Prostate gland (tissue), 2 donors: ENCODE measurements at places on chromosomes 4 and X. TPM values are rescaled to one million over a fixed set of nuclear protein-coding genes. Genes with fewer than 3 reads are reported as not detected.

GRCh38 chrX:30777575-30777974, 111.5 kb downstream of the TAB3 start:
- no peaks in the 10 kb centered on the region for H3K27me3 ChIP-seq
- H3K4me3 ChIP-seq, result no peak overlapping the region
- H3K36me3 ChIP-seq, result no peaks in the 10 kb centered on the region
- H3K4me1 ChIP-seq, result no peaks in the 10 kb centered on the region

GRCh38 chr4:188660796-188661195, 521.6 kb downstream of the TRIML1 start:
- no peaks in the 10 kb centered on the region for H3K4me1 ChIP-seq
- H3K4me3 ChIP-seq, result no peak overlapping the region
- no peak for DNase-seq
- no peaks in the 10 kb centered on the region for H3K27me3 ChIP-seq
- H3K27ac ChIP-seq, result no peak overlapping the region

DNA sequence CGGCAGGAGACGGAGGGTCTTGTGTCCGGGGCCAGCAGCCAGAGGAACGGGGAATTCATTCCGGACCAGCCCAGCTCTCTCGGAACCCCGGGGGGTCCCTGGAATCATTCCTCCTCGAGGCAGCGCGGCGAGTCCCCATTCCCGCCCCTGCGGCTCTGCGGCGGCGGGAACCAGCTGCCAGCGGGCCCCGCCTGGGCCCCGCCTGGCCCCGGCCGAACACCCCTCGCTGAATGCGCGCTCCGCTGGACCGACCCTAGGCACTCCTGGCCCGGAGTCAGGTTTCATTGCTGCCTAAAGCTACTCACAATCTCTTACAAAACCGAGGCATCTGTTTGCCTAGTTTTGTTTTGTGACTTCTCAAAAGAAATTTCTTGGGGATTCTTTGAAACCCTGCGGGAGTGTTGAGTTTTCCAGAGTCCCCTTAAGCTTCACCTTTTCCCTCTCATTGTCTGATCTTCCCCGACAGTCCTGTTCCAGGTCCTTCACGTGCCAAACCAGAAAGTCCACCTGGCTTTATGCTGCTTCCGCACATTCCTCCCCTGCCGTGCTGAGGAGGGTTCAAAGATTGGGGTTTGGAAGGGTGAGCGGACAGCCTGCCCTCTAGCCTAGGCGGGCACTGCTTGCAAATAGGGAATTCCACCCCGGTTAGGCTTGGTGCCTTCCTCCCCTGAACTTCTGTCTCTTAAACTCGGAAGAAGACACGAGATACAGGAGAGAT, 789 bp downstream of the ARHGAP10 start:
- no peak for DNase-seq
- H3K4me1 ChIP-seq, result peaks cover 2% of the 10 kb centered on the region
- H3K36me3 ChIP-seq, result no peaks in the 10 kb centered on the region

DNA sequence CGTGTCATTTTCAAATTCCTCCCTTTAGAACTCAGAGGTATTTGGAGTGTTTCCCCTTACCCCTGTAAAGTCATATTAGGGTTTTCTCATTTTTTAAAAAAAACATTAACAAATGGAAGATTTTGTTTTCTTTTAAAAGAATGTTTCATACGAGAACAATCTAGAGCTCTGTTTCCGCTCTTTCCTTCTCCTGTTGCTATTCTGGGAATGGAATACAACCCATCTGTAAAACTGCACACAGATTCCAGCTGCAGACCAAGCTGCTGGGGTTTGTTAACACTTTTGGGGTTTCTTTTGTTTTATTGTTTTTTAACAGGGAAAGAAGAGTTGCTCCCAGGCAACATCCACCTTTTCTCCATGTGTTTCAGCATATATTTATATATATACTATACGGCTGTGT, 61.3 kb downstream of the HCCS start:
- no peak overlapping the region for H3K27ac ChIP-seq
- no peaks in the 10 kb centered on the region for H3K27me3 ChIP-seq
- H3K4me3 ChIP-seq, result no peak overlapping the region
- no peak for DNase-seq
- no peaks in the 10 kb centered on the region for H3K4me1 ChIP-seq

DNA sequence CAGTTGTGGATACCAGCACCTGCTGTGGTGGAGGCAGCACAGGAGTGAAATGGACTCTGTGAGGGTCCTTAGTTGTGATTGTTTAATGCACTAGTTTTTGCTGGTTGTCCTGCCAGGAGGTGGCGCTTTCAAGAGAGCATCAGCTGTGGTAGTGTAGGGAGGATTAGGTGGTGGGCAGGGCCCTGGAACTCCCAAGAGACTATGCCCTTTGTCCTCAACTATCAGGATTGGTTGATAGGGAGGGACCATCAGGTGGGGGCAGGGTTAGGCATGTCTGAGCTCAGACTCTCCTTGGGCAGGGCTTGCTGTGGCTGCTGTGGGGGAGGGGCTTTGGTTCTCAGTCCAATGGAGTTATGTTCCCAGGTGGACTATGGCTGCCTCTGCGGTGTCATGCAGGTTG, 121.9 kb downstream of the RRAGB start:
- no peaks in the 10 kb centered on the region for H3K4me1 ChIP-seq
- no peak overlapping the region for H3K27ac ChIP-seq
- H3K27me3 ChIP-seq, result no peaks in the 10 kb centered on the region
- no peak overlapping the region for H3K4me3 ChIP-seq

- H3K4me1 ChIP-seq, result no peaks in the 10 kb centered on the region
- no peak for DNase-seq
- H3K36me3 ChIP-seq, result no peaks in the 10 kb centered on the region
- no peak overlapping the region for H3K4me3 ChIP-seq
- H3K27me3 ChIP-seq, result no peaks in the 10 kb centered on the region
Observed at GRCh38 chr4:114423582-114423981, 175.0 kb upstream of the UGT8 start.

DNA sequence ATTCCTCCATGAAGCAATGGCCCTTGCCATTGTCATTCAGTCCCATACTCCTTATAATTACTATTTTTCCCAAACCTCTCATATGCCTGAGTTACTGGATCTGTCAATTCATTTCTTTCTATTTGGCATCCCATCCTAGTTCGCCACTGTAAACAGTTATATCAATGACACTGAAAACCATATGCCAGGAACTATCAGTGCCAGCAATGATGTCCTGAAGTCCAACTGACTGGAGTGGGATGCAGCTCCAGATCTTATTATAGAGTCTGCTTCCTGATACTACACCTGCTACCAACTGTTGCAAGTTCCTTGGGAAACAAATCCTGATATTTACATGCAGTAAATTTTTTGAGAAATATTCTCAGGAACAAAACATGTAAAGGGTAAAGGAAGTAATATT, 27.0 kb upstream of the BANK1 start:
- H3K27me3 ChIP-seq, result no peaks in the 10 kb centered on the region
- no peak overlapping the region for H3K27ac ChIP-seq
- H3K4me1 ChIP-seq, result no peaks in the 10 kb centered on the region
- no peak overlapping the region for H3K4me3 ChIP-seq

- no peak overlapping the region for H3K4me3 ChIP-seq
- DNase-seq, result no peak
- no peaks in the 10 kb centered on the region for H3K36me3 ChIP-seq
- H3K27ac ChIP-seq, result no peak overlapping the region
Observed at GRCh38 chrX:45006002-45006800, 133.2 kb downstream of the KDM6A start.

- no peaks in the 10 kb centered on the region for H3K4me1 ChIP-seq
- H3K27me3 ChIP-seq, result no peaks in the 10 kb centered on the region
- no peak overlapping the region for H3K4me3 ChIP-seq
- H3K36me3 ChIP-seq, result no peaks in the 10 kb centered on the region
Observed at GRCh38 chr4:129264008-129264657, 168.2 kb downstream of the C4orf33 start.

GRCh38 chrX:47278691-47279090, 45.9 kb downstream of the USP11 start:
- no peak overlapping the region for H3K27ac ChIP-seq
- H3K36me3 ChIP-seq, result no peaks in the 10 kb centered on the region
- no peak overlapping the region for H3K4me3 ChIP-seq
- no peak for DNase-seq

GRCh38 chrX:103913356-103914020, 48.9 kb upstream of the TMSB15B start:
- H3K4me1 ChIP-seq, result no peaks in the 10 kb centered on the region
- no peaks in the 10 kb centered on the region for H3K36me3 ChIP-seq
- H3K27me3 ChIP-seq, result no peaks in the 10 kb centered on the region
- no peak overlapping the region for H3K27ac ChIP-seq
- no peak for DNase-seq
- H3K4me3 ChIP-seq, result no peak overlapping the region

DNA sequence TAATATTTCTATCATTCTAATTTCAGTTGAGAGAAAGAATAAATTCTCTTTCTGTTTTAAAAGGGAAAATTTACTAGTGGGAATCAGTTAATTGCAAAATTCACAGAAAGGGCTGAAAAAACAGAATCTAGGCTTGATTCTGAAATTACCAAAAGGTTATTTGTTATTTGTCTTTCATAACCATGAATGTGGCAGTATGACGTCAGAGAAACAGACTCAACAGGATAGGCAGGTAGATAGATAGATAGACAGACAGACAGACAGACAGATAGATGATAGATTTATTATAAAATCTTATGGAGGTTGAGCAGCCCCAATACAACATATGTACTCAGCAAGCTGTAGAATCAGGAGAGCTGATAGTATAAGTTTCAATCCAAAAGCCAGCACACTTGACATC, 311.0 kb downstream of the ADAM29 start:
- no peaks in the 10 kb centered on the region for H3K36me3 ChIP-seq
- no peak overlapping the region for H3K27ac ChIP-seq
- H3K4me3 ChIP-seq, result no peak overlapping the region
- no peaks in the 10 kb centered on the region for H3K4me1 ChIP-seq
- no peak for DNase-seq

DNA sequence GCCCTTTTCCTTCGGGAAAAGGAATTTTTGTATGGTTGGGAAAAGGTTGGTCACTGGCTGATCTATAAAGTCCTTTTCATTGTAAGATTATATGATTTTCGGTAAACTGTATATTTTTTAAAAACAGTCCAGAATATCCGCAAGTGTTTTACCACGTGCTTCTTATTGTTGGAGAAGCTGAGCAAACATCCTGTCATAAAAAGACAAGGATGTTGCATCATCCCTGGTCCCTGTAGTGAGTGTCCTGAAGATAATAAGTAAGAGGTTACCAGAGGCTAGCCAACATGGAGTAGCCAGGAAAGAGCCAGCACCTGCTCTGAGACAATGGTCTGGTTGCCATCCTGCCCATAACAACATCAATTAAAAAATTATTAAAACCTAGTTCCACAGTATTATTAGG, 5.1 kb downstream of the CXCL9 start:
- no peaks in the 10 kb centered on the region for H3K27me3 ChIP-seq
- H3K4me1 ChIP-seq, result no peaks in the 10 kb centered on the region
- H3K4me3 ChIP-seq, result no peak overlapping the region

DNA sequence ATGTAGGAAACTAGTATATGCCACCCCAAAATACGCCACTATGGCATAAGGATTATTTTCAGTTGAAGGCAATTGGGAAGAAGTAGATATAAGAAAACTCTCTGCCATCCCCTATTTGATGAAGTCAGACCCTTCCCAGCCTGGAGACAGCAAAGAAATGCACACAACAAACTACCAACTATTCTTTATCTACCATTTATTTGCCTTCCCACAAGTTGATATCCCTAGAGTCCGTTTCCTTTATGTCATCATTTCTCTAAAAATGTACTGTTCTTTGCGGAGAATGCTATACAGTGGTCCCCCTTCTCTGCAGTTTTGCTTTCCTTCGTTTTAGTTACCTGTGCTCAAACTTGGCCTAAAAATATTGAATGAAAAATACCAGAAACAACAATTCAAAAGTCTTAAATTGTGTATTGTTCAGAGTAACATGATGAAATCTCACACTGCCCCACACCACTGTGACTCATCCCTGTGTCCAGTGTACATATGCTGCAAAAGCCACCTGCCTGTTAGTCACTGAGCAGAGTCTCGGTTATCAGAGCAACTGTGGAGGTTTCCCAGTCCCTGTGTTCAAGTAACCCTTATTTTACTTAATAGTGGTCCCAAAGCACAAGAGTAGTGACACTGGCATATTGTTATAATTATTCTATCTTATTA, 152.3 kb downstream of the WDFY3 start:
- no peak overlapping the region for H3K27ac ChIP-seq
- H3K4me3 ChIP-seq, result no peak overlapping the region
- DNase-seq, result no peak
- no peaks in the 10 kb centered on the region for H3K27me3 ChIP-seq

DNA sequence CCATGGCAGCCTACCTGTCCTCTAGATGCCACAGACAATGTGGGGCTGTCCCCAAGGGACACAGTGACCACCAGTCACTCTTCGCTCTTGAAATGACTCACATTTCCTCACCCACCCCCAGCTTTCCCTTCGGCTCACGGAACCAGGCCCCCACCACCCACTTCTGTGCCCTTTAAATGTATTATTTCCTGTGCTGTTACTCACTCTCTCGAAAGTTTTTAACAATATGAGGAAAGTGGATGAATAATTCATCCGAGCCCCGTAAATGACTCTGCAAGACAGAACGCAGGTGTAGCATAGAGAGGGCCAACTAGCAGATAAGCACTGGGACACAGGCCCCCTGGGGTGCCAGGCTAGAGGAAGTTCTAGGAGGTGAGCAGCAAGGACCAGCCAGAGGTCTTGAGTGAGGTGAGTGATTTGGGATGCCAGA, 179.5 kb upstream of the TBL1X start:
- H3K4me3 ChIP-seq, result no peak overlapping the region

The DAPP1 gene
- 2.0 TPM for total RNA-seq

The ABHD18 gene
- total RNA-seq, result 10.6 TPM

The SYP gene
- 0.55 TPM for total RNA-seq

The MSX1 gene
- total RNA-seq, result 2.2 TPM

The CT45A3 gene
- not detected for total RNA-seq

The ZNF630 gene
- 5.6 TPM for total RNA-seq

The EGFL6 gene
- total RNA-seq, result 0.23 TPM

The CDX4 gene
- 0.45 TPM for total RNA-seq

The GPRIN3 gene
- total RNA-seq, result 2.4 TPM

The FRMD7 gene
- total RNA-seq, result not detected

The SMIM43 gene
- total RNA-seq, result not detected

The GDPD2 gene
- total RNA-seq, result not detected

The EDA2R gene
- 3.9 TPM for total RNA-seq

The SPOCK3 gene
- 18.1 TPM for total RNA-seq
